Stimulated activated CD4-positive, alpha-beta T cell treated with anti-CD3 and anti-CD28 coated beads, TNF-alpha, amount 100 ng/mL, for 24 hours (primary cell): ENCODE measurements at places on chromosomes 6 and 20.
A peak's percentile ranks its signal among the peaks of the same experiment; 100 is the strongest.

DNA sequence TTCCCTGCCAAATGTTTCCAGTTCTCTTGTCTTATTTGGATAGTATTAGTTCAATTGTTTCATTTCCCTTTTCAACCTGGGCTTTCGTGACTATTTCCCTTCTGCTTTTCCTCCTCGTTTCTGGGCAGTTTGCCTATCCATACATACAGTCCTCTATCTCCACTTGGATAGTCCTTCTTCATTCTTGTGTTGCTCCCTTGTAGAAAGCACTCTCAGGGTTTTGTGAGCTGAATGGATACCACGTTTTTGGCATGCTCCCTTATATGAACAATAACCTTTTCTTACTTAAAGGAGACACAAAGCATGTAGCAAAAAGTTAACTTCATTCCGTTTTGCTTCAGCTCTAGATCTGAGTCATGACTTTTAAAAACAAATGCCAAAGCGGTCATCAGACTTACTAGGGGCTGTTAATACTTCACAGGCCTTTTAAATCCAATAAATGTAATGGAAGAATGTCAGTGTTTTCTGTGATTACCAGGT, 16.6 kb downstream of the CRYBG1 start:
- no peak for DNase-seq

- DNase-seq, result peak; percentile 36
Observed at GRCh38 chr6:3732345-3733141, 19.0 kb downstream of the PXDC1 start.

DNA sequence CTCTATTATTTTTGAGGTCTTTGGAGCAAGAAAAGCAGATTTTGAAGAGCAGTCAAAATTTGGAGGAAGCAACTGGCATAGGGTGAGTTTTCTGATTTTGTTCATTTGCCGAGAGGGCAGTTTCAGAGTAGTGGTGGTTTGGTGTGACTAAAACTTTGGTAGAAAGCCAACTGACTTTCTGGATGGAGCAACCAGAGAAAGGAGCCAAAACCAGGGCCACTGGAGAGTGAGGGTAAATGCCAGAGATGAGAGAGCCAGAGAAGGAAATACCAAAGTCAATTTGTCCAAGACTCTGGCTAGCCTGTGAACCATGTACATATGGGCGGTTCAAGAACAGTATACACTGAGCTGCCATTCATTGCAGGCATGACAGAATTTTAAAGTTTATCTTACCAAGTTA, 40.5 kb upstream of the ZBTB24 start:
- DNase-seq, result no peak

DNA sequence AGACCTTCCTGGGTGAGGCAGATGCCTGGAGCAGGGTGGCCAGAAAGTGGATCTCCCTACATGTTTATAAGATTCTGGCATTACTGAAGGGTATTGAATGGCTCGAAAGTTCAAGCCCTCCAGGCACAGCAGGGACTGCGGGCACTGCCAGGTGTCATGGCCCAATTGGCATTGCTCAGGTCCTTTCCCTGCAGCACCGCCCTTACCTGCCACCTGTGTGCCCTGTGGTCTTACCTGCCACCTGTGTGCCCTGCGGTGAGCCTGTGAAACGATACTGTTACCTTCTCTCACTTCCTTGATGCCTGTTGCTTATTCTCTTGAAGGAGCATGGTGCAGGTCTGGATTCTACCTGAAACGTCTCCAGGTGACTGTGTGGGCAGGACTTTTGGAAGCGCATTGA, 32.2 kb downstream of the SMOC2 start:
- no peak for DNase-seq

DNA sequence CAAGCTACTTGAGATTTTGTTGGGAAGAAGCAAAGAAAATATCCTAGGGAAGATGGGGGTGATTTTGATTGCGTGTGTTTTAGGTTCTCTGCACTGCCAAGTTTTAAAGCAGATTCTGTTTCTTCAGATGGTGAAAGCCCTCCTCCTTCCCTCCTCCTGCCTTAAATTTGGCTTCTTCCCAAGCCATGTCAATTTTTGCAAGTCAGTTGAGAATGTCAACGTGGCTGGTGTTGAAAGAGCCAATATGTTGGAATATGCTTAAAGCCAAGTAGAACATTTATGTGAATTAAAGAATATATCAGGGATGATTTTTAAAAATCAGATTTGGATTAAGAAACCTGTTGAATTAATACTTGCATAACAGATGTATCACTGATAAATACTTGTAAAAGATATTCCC, 270.8 kb downstream of the ARID1B start:
- DNase-seq, result no peak

GRCh38 chr6:130743175-130743574, 84.0 kb upstream of the SMLR1 start:
- no peak for DNase-seq

- DNase-seq, result no peak
Observed at GRCh38 chr6:150878347-150879213, 13.1 kb downstream of the MTHFD1L start.

GRCh38 chr6:11160199-11160598, 48.7 kb upstream of the ERVFRD-1 start:
- DNase-seq, result no peak

GRCh38 chr6:21883595-21884328, 290.2 kb downstream of the SOX4 start:
- no peak for DNase-seq
